Type B pancreatic cell (in vitro differentiated cells): ENCODE measurements at places on chromosomes 1 and 21.

- no peak for DNase-seq
These were observed 569.4 kb upstream of the ADAMTS5 start for GRCh38 chr21:27536319-27536718.

GRCh38 chr1:10620776-10621175 lies 146.0 kb downstream of the PEX14 start:
- DNase-seq: no peak

- no peak for DNase-seq
These were observed 56.0 kb downstream of the FOXJ3 start for GRCh38 chr1:42279055-42279454.

GRCh38 chr1:94803517-94804441 lies 16.4 kb upstream of the SLC44A3 start:
- no peak for DNase-seq

DNA sequence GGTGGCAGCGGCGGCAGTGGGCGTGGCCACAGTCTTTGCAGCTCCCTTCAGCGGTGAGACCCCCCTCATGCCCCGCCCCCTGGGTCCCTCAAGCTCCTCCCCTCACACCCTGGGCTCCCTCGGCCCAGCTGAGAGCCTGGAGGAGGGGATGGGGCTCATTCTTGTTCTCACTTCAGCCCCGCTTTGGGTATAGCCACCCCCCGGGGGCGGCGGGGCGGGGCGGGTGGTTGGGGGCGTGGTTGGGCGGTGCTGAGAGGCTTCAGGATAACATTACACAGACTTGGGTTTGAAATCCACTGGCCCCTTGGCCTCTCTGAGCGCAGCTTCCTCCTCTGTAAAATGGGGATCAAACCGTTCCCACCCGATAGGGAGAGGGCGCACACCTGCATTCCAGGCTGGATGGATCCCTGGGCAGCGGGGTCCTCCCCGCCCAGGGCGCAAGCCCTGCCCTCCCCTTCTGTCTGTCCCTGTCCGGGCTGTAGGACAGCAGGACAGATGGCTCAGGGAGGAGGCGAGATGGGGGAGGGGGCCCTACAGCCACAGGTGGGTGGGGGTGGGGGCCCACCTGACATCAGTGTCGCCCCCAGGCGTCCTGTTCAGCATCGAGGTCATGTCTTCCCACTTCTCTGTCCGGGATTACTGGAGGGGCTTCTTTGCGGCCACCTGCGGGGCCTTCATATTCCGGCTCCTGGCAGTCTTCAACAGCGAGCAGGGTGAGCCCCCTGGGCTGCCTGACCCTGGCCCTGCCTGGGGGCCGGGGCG lies 5.1 kb downstream of the CLCNKA start:
- no peak for DNase-seq

- no peak for DNase-seq
These were observed 5.9 kb downstream of the LMO4 start for GRCh38 chr1:87334351-87335174.

DNA sequence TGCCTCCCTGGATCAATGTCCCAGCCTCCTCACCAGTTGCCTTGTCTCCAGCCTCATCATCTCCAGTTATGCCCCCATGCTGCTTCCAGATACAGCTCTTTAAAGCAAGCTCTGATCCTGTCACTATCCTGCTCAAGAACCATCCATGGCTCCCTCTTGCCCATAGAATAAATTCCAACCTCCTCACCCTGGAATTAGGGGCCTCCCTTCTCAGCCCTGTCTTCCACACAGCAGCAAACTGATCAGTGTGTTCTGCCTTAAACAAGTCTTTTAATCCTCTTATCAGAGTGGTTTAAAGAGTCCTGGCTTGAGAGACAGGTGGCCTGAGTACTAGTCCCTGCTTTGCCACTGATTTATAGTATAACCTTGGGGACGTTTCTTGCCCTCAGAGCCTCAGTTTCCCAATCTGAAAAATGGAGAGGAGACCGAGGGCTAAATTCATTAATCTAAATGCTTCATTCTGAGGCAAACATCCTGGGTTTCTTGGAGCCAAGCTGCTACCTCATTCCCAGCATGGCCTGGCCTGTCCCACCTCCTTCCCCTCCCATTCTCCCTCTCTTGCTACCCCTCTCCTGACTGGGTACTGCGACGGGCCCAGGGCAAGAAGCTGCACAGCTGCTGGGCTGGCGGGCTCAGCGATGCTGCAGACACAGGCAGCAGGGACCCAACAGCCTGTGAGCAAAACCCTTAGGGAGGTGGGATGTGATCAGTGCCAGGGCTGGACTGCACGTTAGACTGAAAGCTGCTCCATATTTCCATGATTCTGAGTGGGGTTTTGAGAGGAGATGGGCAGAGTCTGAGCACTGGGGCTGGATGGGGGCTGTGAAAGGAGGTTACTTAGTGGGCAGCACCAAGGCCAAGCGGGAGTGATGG lies 221.4 kb downstream of the PTPRU start:
- no peak for DNase-seq

DNA sequence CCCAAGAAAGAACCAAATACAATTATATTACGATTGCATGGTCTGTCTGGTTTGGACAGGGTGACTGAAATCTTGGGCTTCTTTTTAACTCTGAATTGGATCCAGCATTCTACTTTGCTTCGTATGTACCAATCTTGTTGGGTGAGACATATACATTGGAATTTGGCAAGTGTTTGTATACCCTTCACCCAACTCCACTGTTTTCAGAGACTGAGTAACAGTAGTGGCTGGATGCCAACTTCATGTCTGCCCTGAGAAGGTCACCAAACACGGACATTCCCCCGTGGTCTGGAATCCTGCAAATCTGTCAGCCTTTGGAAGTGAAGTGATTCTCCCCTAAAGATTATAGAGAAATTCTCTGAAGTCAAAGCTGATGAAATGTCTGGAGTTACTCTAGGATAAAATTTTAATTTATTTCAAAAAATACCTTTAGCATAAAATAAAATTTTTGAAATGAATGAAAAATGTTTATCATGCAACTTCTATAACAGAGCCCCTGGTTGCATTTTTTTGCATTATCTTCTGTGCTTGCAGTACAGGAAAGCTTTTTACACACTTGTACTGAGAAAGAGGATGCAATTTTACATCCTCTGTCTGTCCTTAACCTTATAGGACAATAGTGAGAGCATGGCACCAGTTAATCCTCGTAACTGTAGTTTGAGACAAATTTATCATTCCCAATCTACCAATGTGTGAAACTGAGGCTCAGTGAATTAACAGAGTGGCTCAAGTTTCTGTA lies 201.8 kb downstream of the DISC1 start:
- DNase-seq: no peak

DNA sequence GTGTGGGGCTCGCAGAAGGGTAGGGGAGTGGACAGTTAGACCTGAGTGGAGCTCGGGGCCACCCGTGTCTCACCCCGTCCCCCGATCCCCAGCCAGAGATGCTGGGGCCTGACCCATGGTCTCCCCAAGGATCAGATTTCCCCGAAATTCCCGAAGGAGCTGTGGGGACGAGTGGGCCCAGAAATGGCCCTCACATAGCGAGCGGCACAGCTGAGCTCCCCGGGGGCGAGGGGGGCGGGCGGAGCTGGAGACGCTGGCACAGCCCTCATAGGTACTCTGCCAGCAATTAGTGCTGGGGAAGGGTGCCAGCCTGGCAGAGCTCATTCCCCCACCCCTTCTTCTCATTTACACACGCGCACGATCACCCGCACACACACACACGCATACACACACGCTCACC lies 9.2 kb downstream of the CASZ1 start:
- no peak for DNase-seq

DNA sequence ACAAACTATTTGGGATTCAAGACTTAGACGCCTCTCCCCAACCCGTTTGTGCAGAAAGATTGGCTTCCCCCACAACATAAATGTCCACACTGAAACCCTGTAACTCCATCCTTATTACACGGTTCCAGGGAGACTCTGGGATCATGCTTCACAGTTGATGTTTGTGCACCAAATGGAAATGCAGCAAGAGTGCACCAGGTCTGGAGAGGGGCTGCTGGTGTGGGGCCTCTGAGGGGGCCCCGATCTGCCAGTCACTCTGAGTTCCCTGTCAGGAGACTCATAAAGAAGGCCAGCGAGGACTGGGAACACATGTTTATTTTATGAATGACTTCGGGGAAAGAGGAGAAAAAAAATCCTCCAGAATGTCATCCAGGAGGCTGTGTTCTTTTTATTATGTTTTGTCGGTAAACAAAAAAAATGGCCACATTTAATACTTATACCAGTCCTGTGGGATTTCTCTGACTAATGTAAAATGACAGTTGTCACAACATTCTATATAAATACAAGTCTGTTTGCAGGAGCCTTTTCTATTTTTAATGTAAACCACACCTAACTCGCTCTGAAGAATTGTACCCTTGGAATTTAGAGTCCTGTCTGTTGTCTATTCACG lies 439.1 kb upstream of the VAMP3 start:
- peak; percentile 18 for DNase-seq

- DNase-seq: no peak
These were observed 51.7 kb upstream of the SPOCD1 start for GRCh38 chr1:31867546-31867945.
